ENCODE measurements at places on chromosomes 4 and X.
A peak's percentile ranks its signal among the peaks of the same experiment; 100 is the strongest.

GRCh38 chr4:41144812-41145211 is 69.5 kb downstream of the APBB2 start:
- DNase-seq: no peak

GRCh38 chrX:13536551-13536950 is 32.9 kb upstream of the EGFL6 start:
- no peak for DNase-seq

DNA sequence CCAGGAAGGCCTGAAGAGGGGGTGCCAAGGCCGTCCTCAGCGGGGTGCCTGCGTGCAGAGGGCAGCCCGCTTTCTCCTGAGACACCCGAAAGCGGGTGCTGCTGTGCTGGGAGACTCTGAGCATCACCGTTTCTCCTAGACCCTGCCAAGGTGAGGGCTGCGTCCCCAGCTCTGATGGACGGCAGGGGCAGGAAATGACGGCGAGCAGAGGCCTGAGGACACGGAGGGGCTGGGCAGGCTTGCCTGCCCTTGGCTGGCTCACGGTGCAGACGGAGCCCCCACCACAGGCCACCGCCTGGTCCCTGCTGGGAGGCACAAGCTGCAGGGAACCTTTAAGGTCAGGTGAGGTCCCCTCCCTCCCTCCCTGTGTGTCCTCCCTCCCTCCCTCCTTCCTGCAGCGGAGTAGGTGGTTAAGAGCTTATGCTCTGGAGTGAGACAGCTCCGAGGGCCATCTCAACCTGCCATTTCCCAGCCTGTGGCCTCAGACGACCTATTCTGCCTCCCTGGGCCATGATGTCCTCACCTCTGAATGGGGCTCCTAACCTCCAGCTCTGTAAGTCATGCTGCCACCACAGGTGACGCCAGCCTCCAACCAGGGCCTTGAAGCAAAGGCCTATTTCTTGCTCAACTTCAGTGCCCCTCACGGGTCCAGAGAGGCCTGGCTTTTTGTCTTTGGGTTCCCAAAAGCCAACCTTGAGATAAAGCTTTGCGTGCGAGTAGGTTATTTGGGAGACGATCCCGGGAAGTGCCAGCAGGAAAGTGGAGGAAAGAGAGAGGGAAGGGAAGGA is 54.2 kb upstream of the GRPEL1 start:
- DNase-seq: no peak

GRCh38 chr4:152974468-152975379 is 38.6 kb downstream of the FHDC1 start:
- DNase-seq: no peak

DNA sequence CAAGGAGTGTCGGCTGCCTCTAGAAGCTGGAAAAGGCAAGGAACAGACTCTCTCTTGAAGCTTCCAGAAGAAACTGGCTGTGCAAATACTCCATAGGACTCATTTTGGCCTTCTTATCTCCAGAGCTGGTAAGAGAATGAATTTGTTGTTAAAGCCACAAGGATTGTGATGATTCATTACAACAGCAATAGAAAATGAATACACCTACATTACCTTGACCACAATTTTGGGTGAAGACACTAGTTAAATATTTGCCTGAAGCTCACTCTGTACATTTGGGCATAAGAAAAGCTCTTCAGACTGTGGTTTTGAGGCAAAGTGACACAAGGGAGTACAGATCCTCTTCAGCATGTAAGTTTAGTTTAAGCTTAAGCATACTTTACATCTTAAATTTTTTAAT is 134.5 kb upstream of the TLL1 start:
- DNase-seq: no peak

GRCh38 chr4:121071640-121072223 is 603 bp downstream of the NDNF start:
- DNase-seq: no peak

DNA sequence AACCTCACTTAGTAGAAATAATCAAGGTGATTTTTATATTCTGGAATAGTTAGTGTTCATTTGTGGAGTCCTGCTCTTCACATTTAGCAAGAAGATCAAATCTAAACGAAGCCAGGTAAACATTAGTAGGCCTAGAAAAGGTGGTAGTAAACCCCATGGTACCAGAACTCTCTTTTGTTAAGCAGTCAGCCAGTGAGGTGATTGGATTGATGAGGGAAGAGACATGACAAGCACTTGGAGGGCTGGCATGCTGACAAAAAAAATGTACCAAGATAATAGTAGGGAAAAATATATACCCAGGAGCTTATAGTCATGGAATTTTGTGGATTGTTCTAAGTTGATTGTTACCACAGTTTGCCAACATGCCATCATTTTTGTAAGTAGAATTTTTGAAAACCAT is 163.8 kb downstream of the BANK1 start:
- DNase-seq: no peak

DNA sequence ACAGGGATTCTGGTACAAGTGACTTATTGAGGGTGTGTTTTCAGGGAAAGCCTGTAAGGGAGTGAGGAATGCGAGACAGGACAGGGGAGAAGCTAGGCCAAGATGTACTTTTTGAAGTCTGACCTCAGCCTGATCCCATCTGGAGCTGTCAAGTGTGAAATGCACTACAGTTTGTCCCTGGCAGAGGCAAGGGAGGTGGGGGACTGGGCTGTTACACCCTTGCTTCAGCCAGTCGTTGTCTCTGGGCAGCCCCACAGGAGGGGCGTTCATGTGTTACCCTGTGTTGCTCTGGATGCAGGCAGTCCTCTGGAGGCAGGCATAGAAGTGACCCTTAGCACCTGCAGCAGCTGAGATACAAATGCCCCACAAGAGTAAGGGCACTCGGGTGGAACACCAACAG is 25.8 kb downstream of the PPEF1 start:
- no peak for DNase-seq

- no peak for DNase-seq
Measured at GRCh38 chr4:1082215-1083182, 30.9 kb downstream of the RNF212 start.

- no peak for DNase-seq
Measured at GRCh38 chr4:83174844-83175414, 60.4 kb upstream of the PLAC8 start.

DNA sequence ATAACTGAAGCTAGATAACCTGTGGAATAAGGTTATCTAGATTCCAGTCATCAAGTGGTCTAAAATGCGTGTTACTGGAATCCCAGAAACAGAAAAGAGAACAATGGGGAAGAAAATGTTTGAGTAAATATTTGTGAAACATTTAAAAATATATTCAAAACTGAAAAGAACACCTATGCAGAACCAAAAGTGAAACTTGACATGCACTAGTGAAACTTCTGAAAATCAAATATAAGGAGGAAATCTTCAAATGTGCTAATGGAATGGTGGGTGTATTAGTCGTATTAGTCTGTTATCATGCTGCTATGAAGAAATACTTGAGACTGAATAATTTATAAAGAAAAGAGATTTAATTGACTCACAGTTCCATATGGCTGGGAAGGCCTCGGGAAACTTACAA is 512.4 kb upstream of the KLHL4 start:
- no peak for DNase-seq

DNA sequence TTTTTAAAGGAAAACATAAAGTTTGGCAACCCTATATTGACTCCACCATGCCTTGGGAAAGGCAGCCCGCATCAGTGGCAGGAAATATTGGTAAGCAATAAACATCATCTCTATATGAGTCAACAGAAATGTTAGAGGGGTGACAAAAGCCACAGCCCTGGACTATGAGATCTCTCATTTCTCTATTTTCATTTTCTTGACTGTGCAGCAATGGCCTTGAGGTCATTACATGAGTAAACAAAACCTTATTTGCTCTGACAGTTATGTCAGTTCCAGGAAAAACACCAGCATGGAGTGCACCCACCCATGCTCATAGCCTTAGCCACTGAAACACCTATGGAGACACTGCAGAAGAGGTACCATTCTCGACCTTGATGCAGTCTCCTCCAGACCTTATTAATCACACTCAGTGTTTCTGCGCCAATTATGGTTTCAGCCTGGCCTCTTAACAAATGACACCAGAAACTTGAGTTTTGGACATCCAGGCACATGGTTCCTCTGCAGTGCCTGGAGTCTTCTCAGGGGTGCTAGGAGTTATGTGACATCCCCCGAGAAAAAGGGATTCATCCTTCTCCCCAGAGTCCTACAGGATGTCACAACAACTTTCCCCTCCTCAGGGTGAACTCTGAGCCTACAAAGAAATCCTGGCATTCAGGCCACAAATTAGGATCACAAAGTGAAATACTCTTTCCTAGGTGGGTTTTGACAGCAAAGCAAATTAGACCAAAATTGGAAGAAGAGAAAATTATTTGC is 16.0 kb upstream of the HPGD start:
- no peak for DNase-seq

GRCh38 chr4:1012034-1012739 is 761 bp downstream of the FGFRL1 start:
- DNase-seq: no peak

GRCh38 chrX:104707572-104707971 is 141.6 kb downstream of the IL1RAPL2 start:
- DNase-seq: no peak

GRCh38 chrX:114800719-114801118 is 216.7 kb downstream of the IL13RA2 start:
- DNase-seq: no peak

DNA sequence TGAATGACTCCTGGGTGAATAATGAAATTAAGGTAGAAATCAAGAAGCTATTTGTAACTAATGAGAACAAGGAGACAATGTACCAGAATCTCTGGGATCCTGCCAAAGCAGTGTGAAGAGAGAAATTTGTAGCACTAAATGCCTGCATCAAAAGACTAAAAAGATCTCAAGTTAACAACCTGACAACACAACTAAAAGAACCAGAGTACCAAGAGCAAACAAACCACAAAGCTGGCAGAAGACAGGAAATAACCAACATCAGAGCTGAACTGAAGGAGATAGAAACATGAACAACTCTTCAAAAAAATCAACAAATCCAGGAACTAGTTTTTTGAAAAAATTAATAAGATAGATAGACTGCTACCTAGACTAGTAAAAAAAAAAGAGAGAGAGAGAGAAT is 8.4 kb downstream of the CFAP299 start:
- DNase-seq: no peak

DNA sequence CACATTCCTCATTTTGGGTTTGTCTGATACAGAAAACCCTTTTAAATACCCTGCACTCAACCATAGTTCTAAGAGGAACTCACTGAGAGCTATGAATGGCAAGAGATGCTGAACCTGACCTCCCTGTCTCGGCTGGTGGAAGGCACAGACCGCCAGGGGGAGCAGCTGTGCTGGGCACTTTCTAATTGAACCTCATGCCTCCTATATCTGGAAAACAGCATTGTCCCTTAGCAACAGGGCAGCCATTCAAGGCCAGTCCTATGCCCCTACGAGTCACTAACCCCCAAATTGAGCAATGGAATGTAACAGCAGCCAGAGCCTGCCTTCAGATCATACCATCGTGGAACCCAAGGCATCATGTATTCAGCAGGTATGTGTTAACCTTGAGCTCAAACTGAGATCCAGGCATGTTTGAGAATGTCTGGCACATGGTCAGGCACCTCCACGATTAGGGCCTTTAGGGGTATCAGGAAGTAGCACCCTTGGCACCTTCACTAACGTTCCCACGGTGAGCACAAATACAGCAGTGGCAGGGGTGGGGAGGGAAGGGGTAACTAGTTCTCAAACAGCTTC is 5.1 kb downstream of the USP27X start:
- DNase-seq: peak; percentile 23

- no peak for DNase-seq
Measured at GRCh38 chrX:13131396-13132137, 87.1 kb upstream of the FAM9C start.

- no peak for DNase-seq
Measured at GRCh38 chrX:114101081-114101480, 482.8 kb upstream of the HTR2C start.

DNA sequence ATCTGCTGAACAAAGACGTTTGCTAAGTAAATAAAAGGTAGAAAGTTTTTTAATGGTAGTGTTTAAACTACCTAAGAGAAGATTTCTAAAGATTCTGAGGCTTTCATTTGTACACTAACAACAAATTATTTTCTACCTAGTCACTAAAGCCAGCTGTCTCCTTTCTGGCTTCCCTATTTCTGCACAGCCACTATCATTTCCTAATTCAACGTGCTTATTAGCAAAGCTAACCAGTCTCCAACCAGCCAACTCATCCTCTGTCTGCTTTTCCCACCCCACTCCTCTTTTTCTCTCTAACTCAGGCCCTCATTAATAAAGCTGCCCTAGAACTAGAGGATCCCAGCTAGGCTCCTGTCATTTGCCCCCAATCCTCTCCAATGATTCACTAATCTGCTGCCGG is 118.2 kb downstream of the ZNF827 start:
- no peak for DNase-seq

DNA sequence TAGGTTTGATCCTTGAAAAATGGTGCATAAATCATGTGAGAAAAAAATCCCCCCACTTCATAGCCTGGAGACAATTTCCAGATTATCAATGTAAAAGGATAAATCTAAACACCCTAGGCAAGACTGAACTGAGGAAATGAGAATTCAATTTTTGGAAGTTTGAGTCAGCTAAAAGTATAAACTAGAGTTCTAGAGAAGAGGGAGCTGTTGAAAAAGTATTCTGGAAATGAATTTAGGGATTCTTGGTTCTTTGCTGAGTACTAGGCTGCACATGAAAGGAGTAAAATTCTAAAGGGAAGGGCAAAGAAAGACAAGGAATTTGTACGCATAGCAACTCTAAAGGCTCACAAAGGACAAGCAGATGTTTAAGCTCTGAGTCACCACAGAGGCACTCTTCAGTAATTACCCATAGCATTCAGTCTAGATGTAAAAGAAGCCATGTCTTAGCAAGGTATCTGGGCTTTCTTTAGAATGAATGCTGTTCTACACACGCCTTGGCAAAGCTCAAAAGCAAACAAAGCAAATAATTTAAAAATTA is 896.5 kb downstream of the PDHA2 start:
- DNase-seq: no peak

GRCh38 chrX:72498782-72499181 is 73.9 kb downstream of the HDAC8 start:
- DNase-seq: no peak

DNA sequence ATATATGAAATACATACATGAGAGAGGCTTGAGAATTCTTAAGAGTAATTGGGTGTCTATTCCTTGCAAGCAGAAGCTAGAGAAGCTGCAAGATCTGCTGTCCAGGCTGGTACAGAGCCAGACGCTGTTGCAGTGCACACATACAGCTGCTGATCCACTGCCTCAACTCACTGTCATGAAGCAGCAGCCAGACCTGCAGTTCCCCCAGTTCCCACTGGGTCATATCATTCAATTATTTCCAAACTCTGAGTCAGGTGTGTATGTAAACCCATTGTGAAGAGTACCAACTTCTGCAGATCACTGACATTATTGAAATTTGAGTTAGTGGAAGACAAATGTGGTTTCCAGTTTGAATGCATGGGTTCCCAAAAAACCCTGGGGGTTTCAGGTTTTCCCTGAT is 1212.8 kb upstream of the ADGRL3 start:
- DNase-seq: no peak

- DNase-seq: no peak
Measured at GRCh38 chr4:89715631-89716030, 121.3 kb downstream of the SNCA start.

- no peak for DNase-seq
Measured at GRCh38 chr4:99300934-99301333, 10.1 kb upstream of the ADH1A start.
